ENCODE measurements at places on chromosomes 6 and 20.

DNA sequence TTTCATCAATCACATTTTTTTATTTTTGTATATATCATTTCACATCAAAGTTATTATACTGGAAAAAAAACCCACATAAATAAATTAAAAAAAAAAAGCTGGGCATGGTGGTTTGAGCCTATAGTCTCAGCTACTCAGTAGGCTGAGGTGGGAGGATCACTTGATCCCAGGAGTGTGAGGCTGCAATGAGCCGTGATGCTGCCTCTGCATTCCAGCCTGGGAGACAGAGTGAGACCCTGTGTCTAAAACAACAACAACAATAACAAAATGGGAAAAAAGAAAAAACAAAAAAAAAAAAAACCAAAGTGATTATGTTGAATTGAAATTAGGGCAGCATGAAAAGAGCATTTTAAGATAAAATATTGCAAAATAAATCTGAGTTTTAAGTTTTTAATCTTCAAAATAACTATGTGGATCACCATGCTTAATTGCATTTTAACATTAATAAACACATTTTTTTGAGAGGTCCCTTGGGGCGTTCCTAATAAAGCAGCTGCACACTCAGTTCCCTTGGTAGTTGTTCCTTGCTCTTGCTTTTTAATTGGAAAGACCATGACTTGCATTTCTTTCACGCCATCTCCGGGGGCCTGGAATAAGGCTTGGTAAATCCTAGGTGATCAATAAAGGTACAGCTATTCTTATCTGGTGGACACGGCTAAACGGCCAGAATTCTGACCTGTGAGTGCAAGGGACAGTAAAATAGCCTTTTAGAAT is 15.1 kb downstream of the NOX3 start:
- no peak for DNase-seq

DNA sequence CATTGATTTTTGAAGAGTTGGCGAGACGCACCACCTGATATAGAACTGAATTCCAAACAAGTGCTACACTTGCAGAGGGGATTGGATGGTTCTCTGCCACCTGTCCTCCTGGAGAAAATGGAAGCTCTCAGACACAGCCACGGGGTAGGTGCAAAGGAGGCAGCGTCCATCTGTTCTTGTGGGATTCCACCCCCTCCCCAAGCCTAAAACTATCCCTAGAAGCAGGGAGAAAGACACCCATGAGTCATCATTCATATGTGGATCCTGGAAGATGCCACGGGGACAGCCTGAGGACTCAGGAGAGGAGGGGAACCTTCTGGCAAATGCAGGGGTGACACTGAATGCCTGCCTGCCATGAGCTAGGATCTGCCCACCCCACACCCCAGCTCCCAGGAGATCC is 171.3 kb upstream of the CST7 start:
- no peak for DNase-seq

DNA sequence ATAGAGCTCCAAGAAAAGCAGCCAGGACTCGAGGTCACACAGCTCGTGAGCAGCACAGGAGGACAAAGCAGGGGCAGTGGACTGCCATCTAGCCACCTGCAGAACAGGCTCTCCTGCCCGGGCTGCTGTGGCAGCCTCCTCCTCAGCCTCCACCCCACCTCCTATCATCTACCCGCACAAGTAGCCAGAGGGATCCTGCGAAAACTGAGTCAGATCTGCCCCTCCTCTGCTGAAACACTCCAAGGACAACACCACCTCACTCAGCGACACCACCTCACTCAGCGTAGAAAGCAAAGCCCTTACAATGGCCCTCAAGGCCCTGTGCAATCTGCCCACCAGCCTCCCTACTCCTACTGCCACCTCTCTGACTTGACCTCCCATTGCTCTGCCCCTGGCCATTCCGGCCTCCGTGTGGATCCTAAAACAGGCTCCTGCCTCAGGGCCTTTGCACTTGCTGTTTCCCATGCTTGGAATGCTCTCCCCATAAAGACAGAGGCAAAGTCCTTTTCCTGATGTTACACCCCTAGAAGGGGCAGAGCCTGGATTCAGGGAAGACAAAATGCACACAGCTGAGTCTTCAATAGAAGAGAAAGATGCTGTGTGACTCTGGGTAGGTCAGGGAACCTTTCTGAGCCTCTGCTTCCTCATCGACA is 19.3 kb downstream of the PREX1 start:
- no peak for DNase-seq

GRCh38 chr20:25476106-25477013 is 68.9 kb downstream of the GINS1 start:
- DNase-seq: no peak

- no peak for DNase-seq
Measured at GRCh38 chr20:61517419-61517818, 265.4 kb downstream of the CDH4 start.

GRCh38 chr20:44309763-44310663 is 989 bp downstream of the FITM2 start:
- no peak for DNase-seq

- peak; percentile 18 for DNase-seq
Measured at GRCh38 chr6:28597217-28597835, 71.6 kb downstream of the GPX5 start.

GRCh38 chr6:5471637-5472398 is 210.5 kb downstream of the FARS2 start:
- DNase-seq: no peak

DNA sequence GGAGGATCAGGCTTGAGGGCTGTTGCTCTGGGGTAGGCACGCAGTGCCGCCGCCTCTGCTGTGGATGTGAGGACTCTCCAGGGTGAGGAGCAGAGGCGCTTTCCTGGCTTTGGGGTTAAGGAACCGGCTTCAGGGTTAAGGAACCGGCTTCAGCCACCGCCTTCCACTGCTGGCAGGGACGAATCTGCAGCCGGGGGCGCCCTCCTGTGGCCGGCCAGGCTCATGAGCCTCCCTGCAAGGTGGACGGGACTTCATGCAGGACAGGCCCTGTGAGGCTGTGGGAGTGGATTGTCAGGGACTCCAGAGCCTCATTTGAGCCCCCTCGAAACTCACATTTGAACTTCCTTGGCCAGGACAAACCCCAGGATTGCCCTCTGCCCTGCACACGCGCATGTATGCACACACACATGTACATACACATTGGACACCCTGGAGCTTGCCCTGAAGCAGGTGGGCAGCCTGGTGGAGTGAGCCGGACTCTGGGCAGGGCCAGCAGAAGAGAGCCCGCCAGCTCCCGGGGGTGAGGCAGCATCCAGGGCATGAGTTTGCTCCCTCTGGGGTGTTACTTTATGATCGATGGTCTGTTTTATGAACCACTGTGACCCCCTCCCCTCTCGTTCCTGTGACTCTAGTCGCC is 146.9 kb downstream of the PHACTR3 start:
- peak; percentile 6 for DNase-seq

- DNase-seq: no peak
Measured at GRCh38 chr6:9532621-9533557, 882.0 kb downstream of the TFAP2A start.

DNA sequence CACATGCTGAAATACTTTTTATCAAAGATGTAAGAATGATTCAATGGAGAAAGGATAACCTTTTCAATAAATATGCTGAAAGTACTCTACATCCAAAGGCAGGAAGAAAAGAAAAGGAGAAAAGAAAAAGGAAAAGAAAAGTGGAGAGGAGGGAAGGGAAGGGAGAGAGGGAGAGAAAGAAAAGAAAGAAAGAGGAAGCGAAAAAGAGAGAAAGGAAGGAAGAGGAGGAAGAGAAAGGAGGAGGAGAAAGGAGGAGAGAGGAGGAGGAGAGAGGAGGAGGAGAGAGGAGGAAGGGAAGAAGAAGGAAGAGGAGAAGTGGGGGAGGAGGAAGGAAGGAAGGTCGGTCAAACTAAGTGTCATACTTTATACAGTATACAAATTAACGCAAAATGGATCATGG is 297.4 kb upstream of the HSF2 start:
- no peak for DNase-seq

DNA sequence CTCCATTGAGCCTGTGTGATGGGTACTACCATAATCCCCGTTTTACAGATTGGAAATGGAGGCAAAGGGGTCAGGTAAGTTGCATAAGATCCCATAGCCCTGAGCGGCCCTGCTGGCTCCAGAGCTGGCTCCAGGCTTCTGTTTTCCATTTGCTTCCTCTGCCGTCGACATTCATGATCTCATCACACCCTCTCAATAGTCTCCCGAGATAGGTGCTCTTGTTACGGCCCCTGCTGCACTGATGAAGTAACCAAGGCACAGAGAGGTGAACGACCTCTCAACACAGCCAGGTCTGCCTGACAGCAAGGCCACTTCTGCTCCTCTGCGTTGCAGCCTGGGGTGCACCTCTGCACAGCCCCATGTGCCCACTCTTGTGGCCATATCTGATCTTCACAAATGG is 16.9 kb downstream of the CDH22 start:
- no peak for DNase-seq

GRCh38 chr20:58554541-58554940 is 39.3 kb upstream of the APCDD1L start:
- DNase-seq: no peak

GRCh38 chr20:38165089-38165965 is at the start of gene TGM2:
Gene TGM2 (minus strand): TSS chr20:38165270. CDS start chr20:38165198, 72 bp downstream.
- DNase-seq: peak; percentile 41

- peak; percentile 45 for DNase-seq
Measured at GRCh38 chr6:15299430-15300131, 53.7 kb downstream of the JARID2 start.

- no peak for DNase-seq
Measured at GRCh38 chr20:39641423-39641822, 679.3 kb downstream of the DHX35 start.

- no peak for DNase-seq
Measured at GRCh38 chr6:120553353-120553752, 780.9 kb downstream of the TBC1D32 start.

DNA sequence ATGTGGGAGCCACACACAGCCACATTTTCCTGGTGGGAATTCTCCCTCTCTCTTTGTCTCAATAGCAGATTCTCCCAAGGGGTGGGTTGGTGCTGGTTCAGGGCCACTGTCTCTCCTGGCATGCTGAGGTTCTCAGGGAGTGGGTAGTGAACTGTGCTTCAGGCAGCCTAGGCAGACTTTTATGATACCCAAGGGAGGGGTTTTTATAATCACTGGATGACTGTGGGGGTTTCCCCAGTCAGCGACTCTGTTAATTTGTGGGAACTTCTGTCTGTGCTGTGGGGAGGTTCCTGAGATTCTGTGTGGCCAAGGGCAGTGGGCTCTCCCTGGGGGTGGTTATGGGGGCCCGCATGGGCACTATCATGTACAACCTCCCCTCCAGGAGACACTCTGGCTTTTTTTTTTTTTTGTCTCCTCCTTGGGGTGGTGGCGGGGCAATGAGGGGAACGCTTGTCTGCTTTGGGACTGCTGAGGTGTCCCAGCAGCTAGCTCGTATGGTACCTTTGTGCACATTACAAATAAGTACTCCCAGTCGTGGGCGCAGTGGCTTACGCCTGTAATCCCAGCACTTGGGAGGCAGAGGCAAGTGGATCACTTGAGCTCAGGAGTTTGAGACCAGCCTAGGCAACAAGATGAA is 10.0 kb downstream of the PTK7 start:
- no peak for DNase-seq

DNA sequence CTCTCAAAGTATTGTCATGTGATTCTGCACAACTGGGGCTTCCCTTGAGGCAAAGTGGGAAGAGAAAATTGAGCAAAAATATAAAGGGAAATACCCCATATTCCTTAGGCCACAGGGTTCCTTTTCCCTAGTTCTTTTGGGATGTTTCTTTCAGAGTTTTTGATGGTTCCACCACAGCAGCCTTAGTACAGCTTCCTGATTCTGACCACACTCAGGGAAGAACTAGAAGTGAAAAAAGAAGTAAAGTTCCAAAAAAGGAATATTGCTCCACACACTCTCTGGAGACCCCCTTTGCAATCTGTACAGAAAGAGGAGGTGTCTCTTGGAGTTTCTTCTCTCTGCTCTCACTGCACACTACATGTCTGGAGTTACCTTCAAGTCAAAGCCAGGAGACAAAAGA is 27.9 kb upstream of the HLA-DQA2 start:
- no peak for DNase-seq

DNA sequence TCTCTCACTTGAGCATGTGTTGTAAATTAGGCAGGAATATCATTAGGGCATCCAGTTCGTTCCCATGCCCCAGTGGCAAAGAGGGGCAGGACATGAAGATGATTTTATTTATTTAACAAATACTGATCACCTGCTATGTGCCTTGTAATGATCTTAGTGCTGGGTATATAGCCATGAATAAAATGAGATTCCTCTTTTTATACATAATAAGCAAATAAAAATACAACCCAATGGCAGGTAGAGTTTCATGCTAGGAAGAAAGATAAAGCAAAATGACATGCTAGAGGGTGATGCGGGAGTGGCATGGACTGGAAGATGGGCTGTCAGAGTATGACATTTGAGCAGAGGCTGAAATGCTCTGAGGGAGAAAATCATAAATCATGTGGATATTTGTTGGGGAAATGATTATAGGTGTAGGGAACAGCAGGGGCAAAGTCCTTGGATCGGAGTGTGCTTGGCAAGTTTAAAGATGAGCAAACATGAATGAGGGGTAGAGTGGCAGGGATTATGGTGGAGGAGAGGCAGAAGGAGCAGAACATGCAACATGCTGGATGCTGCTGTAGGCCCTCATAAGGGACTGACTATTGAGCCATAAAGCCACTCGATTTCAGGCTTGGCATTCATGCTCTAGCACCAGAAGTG is 342.1 kb downstream of the PLCB1 start:
- no peak for DNase-seq

- DNase-seq: no peak
Measured at GRCh38 chr6:163839296-163839695, 424.8 kb downstream of the QKI start.

DNA sequence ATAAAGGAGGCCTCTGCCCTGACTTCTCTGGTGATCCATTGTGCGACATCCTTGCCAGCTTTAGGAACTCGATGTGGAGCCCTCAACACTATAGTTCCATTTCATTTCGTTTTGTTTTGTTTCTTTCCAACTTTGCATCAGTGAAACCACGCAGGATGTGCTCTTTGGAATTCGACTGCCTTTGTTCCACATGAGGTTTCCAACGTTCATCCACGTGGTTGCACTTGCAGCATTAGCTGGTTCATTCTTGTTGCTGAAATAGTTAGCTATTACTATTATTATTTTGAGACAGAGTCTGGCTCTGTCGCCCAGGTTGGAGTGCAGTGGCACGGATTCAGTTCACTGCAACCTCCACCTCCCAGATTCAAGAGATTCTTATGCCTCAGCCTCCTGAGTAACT is 61.3 kb upstream of the ZNFX1 start:
- DNase-seq: no peak

DNA sequence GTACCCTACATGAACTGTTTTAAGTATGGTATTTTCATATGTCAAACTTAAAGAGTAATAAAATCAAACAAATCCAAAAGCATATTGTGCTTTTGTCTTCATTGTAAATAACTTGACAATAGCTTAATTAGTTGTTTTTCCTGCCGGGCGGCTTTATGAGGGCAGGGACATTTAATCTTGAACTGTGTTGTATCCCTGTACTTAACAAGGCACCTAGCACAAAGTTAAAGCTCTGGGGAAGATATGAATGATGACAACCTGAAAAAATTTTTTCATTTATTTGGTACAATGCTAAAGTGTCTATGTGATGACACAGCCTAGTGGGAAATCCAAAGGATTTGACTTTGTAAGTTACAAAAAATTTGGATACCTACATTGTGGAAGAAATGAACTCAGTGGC is 502 bp upstream of the HACE1 start:
- no peak for DNase-seq
